Lower lobe of right lung (tissue), 2 donors: ENCODE measurements at places on chromosomes 1 and 21.
A peak's percentile ranks its signal among the peaks of the same experiment; 100 is the strongest.

GRCh38 chr1:8520483-8520966 is 202.6 kb downstream of the SLC45A1 start:
- DNase-seq, result no peak

- DNase-seq, result peak; percentile 83
Observed at GRCh38 chr1:153612755-153613331, at the start of gene S100A16. Gene S100A16, minus strand, starts transcription at chr1:153613137. Its CDS starts 4,986 bp downstream, at chr1:153608151.

- DNase-seq, result no peak
Observed at GRCh38 chr1:59314776-59315528, 18.1 kb downstream of the FGGY start.

GRCh38 chr21:35044770-35045541 is 4.1 kb downstream of the RUNX1 start:
- no peak for DNase-seq

DNA sequence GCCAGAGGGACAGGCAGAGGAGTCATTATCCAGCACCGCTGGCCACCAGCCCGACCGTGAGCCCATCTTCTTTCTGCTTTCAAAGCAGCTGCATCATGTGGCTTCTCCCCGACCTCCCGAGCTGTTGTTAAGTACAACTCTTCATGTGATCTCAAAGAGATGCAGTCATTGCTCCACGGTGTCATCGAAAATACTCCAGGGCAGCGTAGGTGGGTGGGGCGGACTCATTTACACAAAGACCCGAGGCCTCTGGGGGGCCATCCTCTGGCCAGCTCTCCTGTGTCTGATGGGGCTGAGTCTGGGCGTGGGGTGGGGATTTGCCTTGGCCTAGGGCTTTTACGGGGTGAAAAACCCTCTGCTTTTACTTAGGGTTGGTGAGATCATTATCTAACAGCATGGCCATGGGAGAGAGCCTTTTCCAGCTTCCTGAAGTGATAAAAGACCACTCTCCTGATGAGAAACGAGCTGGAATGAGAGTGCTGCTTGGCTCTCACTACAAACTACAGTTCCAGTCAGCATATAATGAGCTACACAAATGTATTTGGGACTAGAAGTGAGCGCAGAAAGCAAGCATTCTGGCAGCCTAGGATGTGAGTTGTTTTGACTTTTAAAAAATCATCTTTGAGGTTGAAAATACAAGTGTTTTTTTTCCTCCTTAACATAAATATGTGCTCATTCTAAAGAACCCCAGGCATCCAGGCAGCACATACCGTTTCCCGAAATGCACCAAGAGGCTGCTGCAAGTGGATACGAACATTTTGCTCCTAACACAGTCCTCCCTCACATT is 165.0 kb downstream of the RHOU start:
- no peak for DNase-seq

GRCh38 chr1:219490566-219490965 is 122.3 kb downstream of the ZC3H11B start:
- no peak for DNase-seq

GRCh38 chr1:235313931-235314678 is 13.9 kb downstream of the ARID4B start:
- no peak for DNase-seq

DNA sequence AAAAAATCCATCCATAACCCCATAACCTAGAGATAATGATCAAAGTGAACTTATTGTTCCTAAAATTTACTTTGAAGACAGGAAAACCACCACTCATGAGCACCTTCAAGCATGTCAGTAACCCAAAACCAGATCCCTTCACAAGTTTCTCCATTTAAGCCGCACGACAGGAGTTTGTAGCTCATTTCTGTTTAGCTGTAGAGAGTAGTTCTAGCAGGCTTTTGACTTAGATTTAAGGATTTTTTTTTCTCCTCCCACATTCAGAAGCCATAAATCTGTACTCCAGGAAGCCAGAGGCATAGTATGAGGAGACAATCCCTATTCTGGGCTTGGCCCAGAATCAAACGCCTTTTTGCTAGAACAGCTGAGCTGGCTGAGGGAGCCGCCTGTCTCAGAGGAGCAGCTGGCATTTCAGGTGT is 25.6 kb downstream of the TOMM20 start:
- DNase-seq, result no peak

GRCh38 chr1:153485863-153486262 is 25.4 kb upstream of the S100A7 start:
- DNase-seq, result no peak

GRCh38 chr1:39269791-39270342 is 65.4 kb downstream of the MACF1 start:
- DNase-seq, result no peak

DNA sequence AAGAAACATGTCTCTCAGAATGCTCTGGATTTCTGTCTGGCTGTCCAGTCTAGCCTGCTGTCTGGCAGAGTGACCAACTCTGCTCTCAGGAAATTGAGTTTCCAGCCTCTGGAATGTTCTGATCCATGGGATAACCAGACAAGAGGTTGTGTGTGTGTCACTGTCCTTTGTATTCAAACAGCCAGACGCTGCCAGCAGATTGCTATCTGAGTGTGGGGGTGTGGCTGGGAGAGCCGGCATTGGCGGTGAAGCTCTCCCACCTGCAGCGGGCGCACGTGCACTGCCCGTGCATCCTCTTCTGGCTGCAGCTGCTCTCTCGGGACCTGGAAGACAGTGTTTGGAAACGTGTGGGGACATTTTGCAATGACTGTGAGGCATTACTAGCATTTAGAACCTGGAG is 26.1 kb downstream of the PKP1 start:
- peak; percentile 70 for DNase-seq

DNA sequence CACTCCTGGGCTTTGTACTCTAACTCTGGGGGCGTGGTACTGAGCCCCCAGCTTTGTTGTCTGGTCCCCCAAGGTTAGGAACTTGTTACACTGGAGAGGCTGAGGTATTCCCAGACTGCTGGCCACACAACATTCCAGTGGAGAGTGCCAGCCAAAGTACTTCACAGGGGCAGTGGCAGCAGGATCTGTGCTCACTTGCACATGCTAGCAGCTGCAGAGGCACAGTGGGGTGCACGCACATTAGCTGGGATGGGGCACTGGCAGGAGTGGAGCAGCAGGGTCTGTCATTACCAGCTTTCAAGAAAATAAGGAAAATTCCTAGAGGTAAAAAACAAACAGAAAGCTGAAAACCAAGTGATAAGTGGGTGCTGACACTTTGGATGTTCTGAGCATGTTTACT is 31.0 kb downstream of the ZNF691 start:
- DNase-seq, result no peak

DNA sequence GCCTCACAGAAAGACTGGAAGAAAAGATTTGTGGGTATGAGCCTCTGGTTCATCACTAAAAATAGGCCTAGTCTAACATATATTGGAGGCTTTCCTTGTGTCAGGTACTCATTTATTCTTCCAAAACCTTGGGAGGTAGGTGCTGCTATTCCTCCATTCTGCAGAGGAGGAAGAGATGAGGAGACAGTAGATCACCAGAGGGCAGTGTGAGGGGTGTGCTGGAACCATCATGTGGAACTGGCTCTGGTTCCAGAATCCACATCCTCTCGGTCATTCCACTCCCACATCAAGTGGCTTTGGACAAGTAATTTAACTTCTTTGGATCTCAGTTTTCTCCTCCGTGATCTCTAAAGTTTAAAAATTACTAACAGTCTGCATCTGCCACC is 7.4 kb upstream of the INKA2 start:
- no peak for DNase-seq

DNA sequence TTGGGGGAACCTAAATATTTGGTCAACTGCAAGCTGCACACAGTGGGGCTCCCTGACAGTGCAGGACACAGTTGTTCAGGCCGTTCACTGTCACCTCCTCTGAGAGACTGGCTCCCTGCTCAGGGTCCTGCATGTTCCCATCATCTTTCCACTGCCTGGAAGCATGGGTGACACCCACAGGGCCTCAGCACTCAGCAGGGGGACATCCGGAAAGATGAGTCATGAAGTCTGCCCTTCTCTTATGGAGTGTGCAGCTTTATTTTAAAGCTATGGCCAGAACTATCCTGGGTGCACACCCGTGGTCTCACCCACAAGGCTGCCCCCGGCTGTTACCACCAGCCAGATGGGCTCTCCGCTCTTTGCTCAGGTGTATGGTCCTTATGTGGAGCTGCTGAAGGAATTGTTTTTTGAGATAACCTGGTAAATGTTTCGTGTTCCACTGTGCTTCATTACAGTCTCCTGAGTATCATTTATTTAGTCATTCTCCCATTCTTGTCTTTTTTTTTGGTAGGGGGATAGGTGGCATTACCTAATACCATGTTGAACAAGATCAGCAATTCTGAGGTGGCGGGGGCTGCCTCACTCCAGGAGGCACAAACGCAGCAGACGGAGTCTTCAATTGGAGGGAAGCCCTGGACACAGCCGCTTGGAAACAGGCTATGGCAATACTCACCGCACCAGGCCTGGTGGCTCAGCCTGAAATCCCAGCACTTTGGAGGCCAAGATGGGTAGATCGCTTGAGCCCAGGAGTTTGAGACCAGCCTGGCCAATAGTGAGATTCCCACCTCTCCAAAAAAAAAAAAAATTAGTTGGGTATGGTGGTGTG is 14.3 kb downstream of the TRIM11 start:
- peak; percentile 10 for DNase-seq

- no peak for DNase-seq
Observed at GRCh38 chr21:46226920-46227599, 1.5 kb downstream of the LSS start.

DNA sequence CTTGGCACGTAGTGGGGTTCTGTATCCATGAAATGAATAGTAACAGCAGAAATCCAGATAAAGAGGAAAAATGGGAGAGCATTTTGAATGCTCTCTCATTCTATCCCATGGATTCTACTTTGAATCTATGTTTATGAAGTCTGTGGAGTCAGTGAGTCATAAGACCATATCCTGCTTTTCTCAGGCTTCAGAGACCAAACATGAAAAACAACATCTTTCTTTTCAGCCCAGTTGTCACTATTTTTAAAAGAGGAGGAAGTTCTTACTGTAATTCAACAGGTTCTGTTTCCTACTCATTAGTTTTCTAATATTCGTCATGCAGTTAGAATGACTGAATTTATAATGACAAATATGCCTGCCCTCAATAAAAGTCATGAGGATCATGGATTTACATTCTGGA is 39.4 kb upstream of the CD55 start:
- DNase-seq, result no peak

DNA sequence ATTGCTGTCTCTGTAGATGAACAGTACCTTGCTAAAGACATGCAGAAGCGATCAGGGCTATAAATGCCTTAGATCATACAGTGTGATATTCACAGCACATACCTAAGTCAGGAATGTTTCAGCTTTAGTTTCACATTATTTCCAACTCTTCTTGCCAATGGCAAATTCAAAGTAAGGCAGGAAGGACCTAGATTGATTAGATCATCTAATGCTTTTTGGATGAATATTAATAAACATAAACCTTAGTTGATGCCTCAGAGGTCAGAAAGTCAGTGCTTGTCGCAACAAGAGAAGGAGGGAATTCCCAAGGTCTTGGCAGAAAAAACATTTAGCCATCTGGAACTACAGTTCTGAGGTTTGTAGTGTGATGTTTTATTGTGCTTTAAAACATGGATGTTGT is 122.3 kb downstream of the TNFSF18 start:
- no peak for DNase-seq

DNA sequence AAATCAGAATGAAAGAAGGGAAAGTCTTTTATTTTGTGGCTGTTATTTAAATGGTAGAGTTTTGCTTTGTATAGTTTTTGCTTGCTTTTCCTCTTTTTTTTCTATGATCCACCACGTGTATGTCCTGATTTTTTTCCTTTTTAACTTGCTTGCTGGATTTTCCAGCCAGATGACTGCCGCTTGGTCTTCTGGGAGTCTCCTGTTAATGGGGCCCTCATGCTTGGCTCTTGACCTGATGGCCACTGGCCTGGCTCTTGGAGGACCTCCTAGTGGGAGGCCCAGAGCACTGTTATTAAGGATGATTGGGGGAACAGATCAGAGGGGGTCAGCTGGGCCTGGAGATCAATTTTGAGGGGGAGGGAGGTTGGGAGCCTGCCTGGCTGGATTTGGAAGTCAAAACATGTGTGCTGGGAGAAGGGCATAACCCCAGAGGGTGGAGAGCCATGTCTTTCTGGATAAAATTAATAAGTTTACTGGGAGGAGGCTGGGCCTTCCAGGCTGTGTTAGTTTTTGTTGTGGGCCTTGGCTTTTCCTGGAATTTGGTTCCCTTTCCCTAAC is 1.2 kb downstream of the FGGY start:
- no peak for DNase-seq

- no peak for DNase-seq
Observed at GRCh38 chr1:233909195-233909594, 4.7 kb downstream of the SLC35F3 start.

DNA sequence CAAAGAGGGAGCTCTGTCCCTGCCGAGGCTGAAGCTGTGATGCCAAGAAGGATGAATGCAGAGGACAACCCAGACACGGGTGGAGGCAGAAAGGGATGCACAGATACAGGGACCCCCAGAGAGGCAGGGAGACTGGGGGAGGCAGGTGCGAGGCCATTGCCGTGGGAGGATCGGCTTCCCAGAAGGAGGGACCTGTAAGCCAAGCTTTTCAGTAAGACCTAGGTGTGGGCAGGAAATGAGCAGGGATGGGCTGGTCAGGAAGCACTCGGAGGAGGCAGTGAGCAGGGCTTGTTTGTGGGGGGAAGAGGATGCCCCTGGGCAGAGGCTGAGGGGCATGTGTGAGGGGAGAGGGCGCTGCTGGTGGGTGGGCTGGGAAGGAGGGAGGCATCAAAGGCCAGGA is 67.7 kb upstream of the WNT4 start:
- DNase-seq, result no peak

- DNase-seq, result no peak
Observed at GRCh38 chr1:245156736-245157505, 2.1 kb downstream of the KIF26B start.

DNA sequence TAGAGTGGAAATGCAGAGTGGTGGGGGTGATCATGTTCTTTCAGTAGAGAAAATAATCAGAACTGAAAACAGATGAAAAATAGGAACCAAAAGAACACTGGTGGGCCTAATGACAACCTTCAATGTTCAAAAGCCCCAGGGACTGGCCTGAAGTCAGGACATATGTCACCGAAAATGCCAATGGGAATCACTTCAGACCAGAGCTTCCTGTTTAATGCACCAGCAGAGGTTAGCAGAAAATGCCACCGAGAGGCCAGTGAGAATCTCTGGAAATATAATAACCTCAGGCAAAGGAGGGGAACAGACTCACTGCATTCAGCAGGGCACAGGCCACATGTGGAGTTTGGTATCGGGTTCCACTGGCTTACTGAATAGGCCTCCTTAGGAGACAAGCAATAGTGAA is 15.9 kb upstream of the CD58 start:
- no peak for DNase-seq

DNA sequence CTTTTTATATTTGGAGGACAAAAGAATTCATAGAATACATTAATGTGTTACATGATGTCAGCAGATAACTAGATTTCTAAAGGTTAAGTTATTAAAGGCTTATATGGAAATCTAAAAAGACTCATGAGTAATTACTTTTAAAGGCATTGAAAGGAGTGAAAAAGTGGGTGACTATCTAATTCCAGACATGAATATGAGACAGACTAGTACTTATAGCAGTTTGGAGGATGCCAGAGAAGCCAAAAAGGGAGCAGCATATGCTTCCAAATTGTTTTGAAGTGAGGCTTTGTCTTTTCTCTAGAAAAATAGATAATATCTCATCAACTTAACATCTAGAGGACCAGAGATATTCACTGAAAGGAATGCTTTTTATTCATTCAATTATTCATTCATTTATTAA is 275.5 kb upstream of the CACYBP start:
- DNase-seq, result no peak
